ENCODE measurements at places on chromosomes 16 and 17. TPM values are rescaled to one million over a fixed set of nuclear protein-coding genes. Genes with fewer than 3 reads are reported as not detected.

GRCh38 chr17:2089021-2089422 is 34.1 kb downstream of the HIC1 start:
- no peaks in the 10 kb centered on the region for H3K27me3 ChIP-seq
- peak; percentile 18 for DNase-seq
- peaks cover 65% of the 10 kb centered on the region for H3K4me1 ChIP-seq
- peak overlapping the region; percentile 94 for H3K27ac ChIP-seq
- peak overlapping the region; percentile 89 for H3K4me3 ChIP-seq
- H3K36me3 ChIP-seq: peaks cover 41% of the 10 kb centered on the region

- H3K4me1 ChIP-seq: no peaks in the 10 kb centered on the region
- H3K27me3 ChIP-seq: peaks cover 11% of the 10 kb centered on the region
- H3K4me3 ChIP-seq: no peak overlapping the region
- no peaks in the 10 kb centered on the region for H3K36me3 ChIP-seq
- H3K27ac ChIP-seq: no peak overlapping the region
Observed at GRCh38 chr16:77744141-77744540, 21.8 kb downstream of the NUDT7 start.

SOX9 gene
- not detected for total RNA-seq

- peaks cover 60% of the 10 kb centered on the region for H3K4me1 ChIP-seq
- DNase-seq: peak; percentile 76
- H3K4me3 ChIP-seq: peak overlapping the region; percentile 53
- peak overlapping the region; percentile 91 for H3K27ac ChIP-seq
- H3K27me3 ChIP-seq: no peaks in the 10 kb centered on the region
Observed at GRCh38 chr16:81632392-81633146, 146.5 kb upstream of the PLCG2 start.

GRCh38 chr16:82070656-82071369 is 35.8 kb downstream of the HSD17B2 start:
- no peak for DNase-seq
- H3K27me3 ChIP-seq: peaks cover 26% of the 10 kb centered on the region
- H3K27ac ChIP-seq: no peak overlapping the region
- no peak overlapping the region for H3K4me3 ChIP-seq

DNA sequence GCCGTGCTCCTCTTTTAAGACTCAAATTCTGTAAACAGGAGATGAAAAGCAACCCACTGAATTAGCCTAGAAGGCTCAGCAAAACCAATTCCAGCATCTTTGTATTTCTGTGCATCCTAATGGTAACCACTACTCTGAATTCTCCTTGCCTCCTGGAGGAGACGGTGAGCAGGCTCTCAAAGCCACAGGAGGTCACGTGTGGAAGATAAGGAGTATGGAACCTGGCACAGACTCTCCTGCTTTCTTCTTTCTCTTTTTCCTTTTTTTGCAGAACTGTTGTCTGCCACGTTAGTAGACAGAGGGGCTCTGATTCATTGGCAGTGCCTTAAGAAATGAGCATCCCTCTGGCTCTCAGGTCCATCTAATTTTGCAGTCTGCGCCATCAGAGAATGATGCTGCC is 44.4 kb downstream of the VPS53 start:
- H3K27me3 ChIP-seq: no peaks in the 10 kb centered on the region
- DNase-seq: no peak
- H3K4me1 ChIP-seq: no peaks in the 10 kb centered on the region
- no peak overlapping the region for H3K4me3 ChIP-seq

GPR139 gene
- total RNA-seq: not detected

DNA sequence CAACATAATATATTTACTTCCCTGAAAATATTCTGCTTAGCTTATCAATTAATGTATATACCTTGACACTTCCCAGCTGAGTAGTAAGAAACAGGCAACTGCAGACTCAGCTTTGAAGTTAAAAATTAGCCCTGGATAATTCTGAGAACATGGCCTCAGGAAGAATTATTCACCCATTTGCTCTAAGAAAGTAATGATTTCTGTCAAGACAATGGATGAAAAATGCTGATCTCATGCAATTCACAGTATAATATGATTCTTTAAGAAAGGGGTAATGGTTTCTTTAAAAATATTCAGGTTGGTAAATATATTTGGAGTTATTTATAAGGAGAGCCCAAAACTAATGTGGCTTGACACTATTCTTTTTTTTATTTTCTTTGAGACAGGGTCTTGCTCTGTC is 88.8 kb downstream of the CACNG1 start:
- no peak for DNase-seq
- peaks cover 4% of the 10 kb centered on the region for H3K4me1 ChIP-seq
- H3K27me3 ChIP-seq: no peaks in the 10 kb centered on the region
- no peak overlapping the region for H3K4me3 ChIP-seq
- peaks cover 26% of the 10 kb centered on the region for H3K36me3 ChIP-seq

- no peaks in the 10 kb centered on the region for H3K36me3 ChIP-seq
- H3K4me3 ChIP-seq: peak overlapping the region; percentile 69
- H3K4me1 ChIP-seq: peaks cover 8% of the 10 kb centered on the region
- no peak overlapping the region for H3K27ac ChIP-seq
Observed at GRCh38 chr17:69581061-69581961, 166.8 kb downstream of the MAP2K6 start.

AHSP gene
- not detected for total RNA-seq

- H3K4me3 ChIP-seq: peak within 1 kb of the TSS; percentile 99
- peak within 1 kb of the TSS; percentile 99 for H3K27ac ChIP-seq
- H3K36me3 ChIP-seq: peaks cover 14% of the 10 kb centered on the region
- peaks cover 10% of the 10 kb centered on the region for H3K4me1 ChIP-seq
- DNase-seq: peak; percentile 87
Observed at GRCh38 chr16:1772908-1773702, at the start of gene MRPS34. MRPS34 (minus strand) TSS chr16:1773134; CDS start chr16:1773119, 15 bp downstream.

ZDHHC7 gene
- total RNA-seq: 27.4 TPM

DNA sequence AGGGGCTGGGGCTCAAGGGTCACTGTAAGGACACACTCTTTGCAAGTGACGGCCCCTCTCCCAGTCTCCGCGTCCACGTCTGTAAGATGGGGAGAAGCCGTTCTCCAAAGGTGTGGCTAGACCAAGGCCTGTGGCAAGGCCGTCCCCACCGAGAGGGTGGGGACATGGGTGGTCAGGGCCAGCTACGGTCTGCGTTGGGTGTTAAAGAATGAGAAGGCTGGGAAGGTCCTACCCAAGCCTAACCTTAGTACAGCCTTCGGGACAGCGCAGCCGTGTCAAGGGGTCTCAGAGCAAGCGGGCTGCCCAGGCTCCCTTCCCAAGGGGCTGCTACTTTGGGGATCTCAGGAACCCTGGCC is 1.9 kb downstream of the C1QTNF8 start:
- peaks cover 5% of the 10 kb centered on the region for H3K36me3 ChIP-seq
- H3K4me3 ChIP-seq: no peak overlapping the region
- DNase-seq: no peak
- no peaks in the 10 kb centered on the region for H3K4me1 ChIP-seq

DNA sequence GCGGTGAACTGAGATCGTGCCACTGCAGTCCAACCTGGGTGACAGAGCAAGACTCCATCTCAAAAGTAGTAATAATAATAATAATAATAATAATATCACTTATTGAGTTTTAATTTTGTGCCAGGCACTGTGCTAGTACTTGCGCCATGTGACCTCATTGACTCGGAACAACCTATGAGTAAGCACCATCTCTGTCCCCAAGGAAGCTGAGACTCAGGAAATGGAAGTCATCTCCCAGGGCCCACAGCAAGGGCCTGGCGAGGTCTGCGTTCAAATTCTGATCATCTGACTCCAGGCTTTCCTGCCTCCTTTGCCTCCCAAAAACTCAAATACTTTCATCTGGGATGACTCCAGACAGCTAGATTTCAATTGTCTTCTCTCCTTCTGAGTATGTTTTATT is 162.9 kb downstream of the SEC14L1 start:
- no peak for DNase-seq
- no peaks in the 10 kb centered on the region for H3K27me3 ChIP-seq
- H3K4me1 ChIP-seq: peaks cover 2% of the 10 kb centered on the region
- H3K36me3 ChIP-seq: no peaks in the 10 kb centered on the region

GRCh38 chr17:9672691-9673090 is 27.4 kb downstream of the USP43 start:
- H3K4me1 ChIP-seq: no peaks in the 10 kb centered on the region
- H3K4me3 ChIP-seq: no peak overlapping the region
- no peaks in the 10 kb centered on the region for H3K36me3 ChIP-seq
- no peak for DNase-seq
- no peak overlapping the region for H3K27ac ChIP-seq

SPATA20 gene
- 36.3 TPM for total RNA-seq

DNA sequence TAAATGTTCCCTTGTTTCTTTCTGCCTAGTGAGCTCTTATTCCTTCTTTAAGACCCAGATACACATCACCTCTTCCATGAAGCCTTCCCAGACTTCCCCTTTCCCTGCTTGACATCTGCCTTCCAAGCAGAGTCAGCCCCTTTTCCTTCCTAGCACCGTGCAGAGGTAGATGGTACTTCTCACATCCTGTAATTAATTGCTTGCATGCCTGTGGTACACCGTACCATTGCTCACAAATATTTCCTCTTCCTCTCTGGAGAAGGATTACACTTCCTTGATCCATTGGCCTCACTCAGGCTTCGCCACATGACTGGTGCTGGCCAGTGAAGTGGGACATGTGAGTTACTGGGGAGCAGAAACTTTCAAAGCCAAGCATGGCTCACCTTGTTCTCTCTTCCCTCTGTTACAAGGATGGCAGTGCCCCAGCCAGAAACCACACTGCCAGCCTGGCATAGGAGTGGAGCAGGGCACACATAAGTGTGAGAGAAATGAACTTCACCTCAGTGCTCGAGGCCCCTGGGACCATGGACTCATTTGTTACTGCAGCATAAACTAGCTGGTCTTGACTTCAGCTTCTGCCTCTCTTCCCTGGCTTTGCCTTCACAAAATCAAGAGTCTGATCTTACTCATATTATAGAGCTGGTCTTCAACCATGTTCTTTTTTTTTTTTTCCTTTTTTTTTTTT is 44.0 kb downstream of the SOST start:
- H3K4me3 ChIP-seq: peak overlapping the region; percentile 9
- H3K36me3 ChIP-seq: no peaks in the 10 kb centered on the region
- H3K27ac ChIP-seq: no peak overlapping the region
- no peak for DNase-seq

- peak overlapping the region; percentile 94 for H3K4me3 ChIP-seq
- H3K27me3 ChIP-seq: no peaks in the 10 kb centered on the region
- peak overlapping the region; percentile 100 for H3K27ac ChIP-seq
Observed at GRCh38 chr17:77451245-77451893, 310.6 kb downstream of the SEC14L1 start.

DNA sequence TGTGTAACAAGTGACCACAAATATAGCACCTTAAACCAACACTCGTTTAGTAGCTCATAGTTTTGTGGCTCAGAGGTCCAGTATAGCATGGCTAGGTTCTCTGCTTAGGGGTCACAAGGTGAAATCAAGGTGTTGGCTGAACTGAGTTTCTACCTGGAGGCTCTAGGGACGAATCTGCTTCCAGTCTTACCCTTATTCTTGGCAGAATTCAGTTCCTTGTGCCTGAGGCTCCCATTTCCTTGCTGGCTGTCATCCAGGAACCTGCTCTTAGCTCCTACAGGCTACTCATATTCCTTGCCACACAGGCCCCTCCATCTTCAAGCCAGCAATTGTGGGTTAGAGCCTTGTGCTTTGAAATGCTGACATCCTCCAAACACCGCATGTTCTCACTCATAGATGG is 212.3 kb upstream of the CDH13 start:
- H3K27me3 ChIP-seq: no peaks in the 10 kb centered on the region
- H3K4me3 ChIP-seq: no peak overlapping the region
- no peaks in the 10 kb centered on the region for H3K36me3 ChIP-seq

PDPK1 gene
- total RNA-seq: 42.2 TPM

DNA sequence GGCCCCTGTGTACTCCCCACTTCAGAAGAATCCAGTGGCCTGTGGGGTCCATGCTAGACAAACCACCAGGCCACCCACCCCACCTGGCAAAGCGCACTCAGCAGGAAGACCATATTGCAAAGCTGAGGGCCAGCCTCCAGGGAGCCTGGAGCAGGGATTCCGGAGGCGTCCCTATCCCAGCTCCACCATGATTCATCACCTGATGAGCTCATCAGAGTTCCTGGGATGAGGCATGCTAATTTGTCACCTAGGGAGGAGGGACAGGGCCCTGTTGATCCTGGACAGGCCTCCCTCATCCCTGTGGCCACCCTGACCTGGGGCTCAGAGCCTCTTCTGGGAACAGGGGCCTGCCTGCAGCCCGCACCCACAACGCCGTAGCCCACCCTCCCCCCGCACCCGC is 131.6 kb upstream of the PLCG2 start:
- peaks cover 12% of the 10 kb centered on the region for H3K4me1 ChIP-seq
- H3K27me3 ChIP-seq: no peaks in the 10 kb centered on the region
- H3K4me3 ChIP-seq: no peak overlapping the region
- H3K27ac ChIP-seq: no peak overlapping the region
- H3K36me3 ChIP-seq: no peaks in the 10 kb centered on the region
- DNase-seq: no peak

GRCh38 chr17:41657176-41657754 is 31.4 kb upstream of the EIF1 start:
- no peak overlapping the region for H3K4me3 ChIP-seq
- H3K27ac ChIP-seq: no peak overlapping the region
- no peaks in the 10 kb centered on the region for H3K36me3 ChIP-seq
- DNase-seq: no peak
- H3K27me3 ChIP-seq: no peaks in the 10 kb centered on the region

- H3K27ac ChIP-seq: peak overlapping the region; percentile 87
- peaks cover 27% of the 10 kb centered on the region for H3K4me1 ChIP-seq
- H3K4me3 ChIP-seq: peak overlapping the region; percentile 97
- peaks cover 17% of the 10 kb centered on the region for H3K36me3 ChIP-seq
Observed at GRCh38 chr16:48384520-48385252, 527 bp downstream of the SIAH1 start.

CRYM gene
- total RNA-seq: not detected

- no peak overlapping the region for H3K4me3 ChIP-seq
- H3K27me3 ChIP-seq: peaks cover 76% of the 10 kb centered on the region
- no peak for DNase-seq
- H3K27ac ChIP-seq: no peak overlapping the region
- peaks cover 1% of the 10 kb centered on the region for H3K4me1 ChIP-seq
- no peaks in the 10 kb centered on the region for H3K36me3 ChIP-seq
Observed at GRCh38 chr17:79658811-79659207, 48.0 kb upstream of the RBFOX3 start.

DNA sequence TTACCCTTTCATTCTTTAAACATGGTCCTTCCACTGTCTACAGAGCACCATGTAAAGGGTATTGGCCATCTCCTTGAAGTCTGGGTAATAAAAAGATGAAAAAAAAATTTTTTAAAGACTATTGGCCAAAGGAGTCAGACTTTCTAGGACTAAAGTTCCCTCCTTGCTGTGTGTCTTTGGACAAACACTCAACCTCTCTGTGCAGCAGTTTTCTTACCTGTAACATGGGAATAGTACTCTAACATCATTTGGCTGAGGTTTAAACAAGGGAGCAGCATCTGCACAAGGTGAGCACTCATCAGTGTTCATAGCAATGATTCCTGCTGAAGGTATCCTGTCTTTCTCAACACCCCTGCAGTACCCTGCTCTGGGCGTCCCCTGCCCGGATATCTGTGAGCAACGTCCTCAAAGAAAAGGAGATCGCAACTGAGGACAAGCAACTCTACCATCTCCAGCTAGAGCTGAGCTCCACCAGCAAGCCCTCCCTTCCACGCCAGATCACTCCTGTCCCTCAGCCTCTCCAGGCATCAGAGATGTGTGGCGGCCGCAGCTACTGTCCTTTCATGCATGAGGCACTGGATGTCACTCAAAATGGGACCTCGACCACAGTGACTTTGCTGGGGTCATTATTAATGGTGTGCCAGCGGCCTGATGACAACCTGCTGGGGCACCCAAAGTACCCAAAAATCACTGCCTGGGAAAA is 29.5 kb upstream of the RPH3AL start:
- no peak overlapping the region for H3K27ac ChIP-seq
- DNase-seq: no peak
- H3K4me1 ChIP-seq: peaks cover 12% of the 10 kb centered on the region
- no peaks in the 10 kb centered on the region for H3K36me3 ChIP-seq
- H3K4me3 ChIP-seq: no peak overlapping the region
